ENCODE measurements at places on chromosomes 6 and 20. TPM values are rescaled to one million over a fixed set of nuclear protein-coding genes. Genes with fewer than 3 reads are reported as not detected.

- DNase-seq, result no peak
Observed at GRCh38 chr20:2300420-2300819, 4.6 kb downstream of the TGM3 start.

DNA sequence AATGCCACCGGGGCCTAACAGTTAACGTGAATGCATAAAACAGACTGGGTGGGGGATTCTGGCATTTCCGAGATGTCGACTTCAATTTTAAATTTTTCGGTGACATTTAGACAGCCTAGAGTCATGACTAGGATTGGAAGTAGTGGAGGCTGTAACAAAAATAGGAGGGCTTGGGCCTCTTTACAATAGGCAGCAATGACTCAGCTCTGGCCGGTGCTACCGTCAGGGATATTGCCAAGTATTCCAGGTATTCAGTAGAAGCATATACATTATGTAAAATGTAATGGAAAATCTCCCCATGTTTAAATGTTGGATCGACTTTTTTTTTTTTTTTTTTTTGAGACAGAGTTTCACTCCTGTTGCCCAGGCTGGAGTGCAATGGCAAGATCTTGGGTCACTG, 136.2 kb upstream of the STMND1 start:
- DNase-seq, result no peak

GRCh38 chr6:39794231-39794630, 2.1 kb downstream of the DAAM2 start:
- DNase-seq, result no peak

Gene POM121L2
- total RNA-seq, result not detected

Gene STX11
- 32.7 TPM for total RNA-seq
